Muscle of leg (tissue), 16 donors: ENCODE measurements at places on chromosomes 5 and 9. TPM values are rescaled to one million over a fixed set of nuclear protein-coding genes. Genes with fewer than 3 reads are reported as not detected.

SPATA31D4 gene
- total RNA-seq: not detected

PHF24 gene
- 0.09 TPM for total RNA-seq

TRIO gene
- 129 TPM for total RNA-seq

ADGRD2 gene
- not detected for total RNA-seq

FAM153A gene
- 0.31 TPM for total RNA-seq

SNAPC4 gene
- 3.1 TPM for total RNA-seq

ARID3C gene
- total RNA-seq: 0.09 TPM

PCDHA12 gene
- total RNA-seq: 0.09 TPM

ZNF474 gene
- total RNA-seq: 0.66 TPM

TTC23L gene
- total RNA-seq: 0.13 TPM

GBGT1 gene
- total RNA-seq: 4.6 TPM

DNA sequence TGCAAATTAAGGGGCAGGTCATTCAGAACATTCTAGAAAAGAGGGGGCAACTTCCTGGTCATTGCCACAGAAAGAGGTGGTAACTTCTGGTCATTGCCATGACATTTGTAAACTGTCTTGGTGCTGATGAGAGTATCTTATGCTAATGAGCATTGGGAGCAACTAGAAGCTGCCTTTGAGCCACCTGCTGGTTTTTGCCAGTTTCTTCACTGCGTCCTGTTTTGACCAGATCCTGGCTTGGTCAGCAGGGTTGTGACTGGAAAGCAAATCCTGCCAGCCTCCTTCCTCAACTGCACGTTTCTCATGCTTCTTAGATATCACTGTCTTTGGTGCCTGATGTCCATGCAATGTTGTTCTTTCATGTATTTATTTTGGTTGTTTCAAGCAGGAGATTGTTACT is 53.2 kb upstream of the SPATA31C2 start:
- H3K4me3 ChIP-seq: no peak overlapping the region
- H3K4me1 ChIP-seq: no peaks in the 10 kb centered on the region
- H3K27ac ChIP-seq: no peak overlapping the region
- no peak for DNase-seq
- no peaks in the 10 kb centered on the region for H3K36me3 ChIP-seq
- H3K27me3 ChIP-seq: peaks cover 3% of the 10 kb centered on the region

DNA sequence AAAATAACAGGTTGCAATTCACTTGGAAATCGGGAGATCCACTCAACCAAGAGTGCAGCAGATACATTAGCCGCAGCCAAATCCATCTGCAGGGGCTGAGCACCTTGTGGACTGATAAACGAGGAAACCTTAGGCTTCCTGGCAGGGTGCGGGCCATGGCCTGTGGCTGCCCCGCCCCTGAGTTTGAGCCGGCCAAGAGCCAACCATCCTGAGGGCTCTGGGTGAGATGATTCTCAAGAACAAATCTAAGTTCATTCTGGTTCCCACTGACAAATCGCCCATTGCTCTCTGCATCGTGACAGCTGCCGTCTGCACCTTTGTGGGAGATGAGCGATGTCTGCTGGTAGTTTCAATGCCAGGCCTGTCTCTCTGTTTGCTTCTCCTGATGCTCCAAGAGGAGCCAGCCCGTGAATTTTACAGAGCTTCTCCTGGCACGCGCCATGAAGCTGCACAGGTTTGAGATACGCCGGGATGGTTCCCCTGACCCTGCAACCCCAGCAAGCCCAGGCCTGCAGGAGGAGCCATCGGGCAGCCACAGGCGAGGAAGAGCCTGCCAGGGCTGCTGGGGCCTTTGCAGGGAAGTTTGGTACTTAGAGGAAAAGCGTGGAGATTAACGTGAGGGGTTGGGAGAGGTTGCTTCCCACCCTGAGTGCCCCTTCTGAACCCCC is 154.0 kb downstream of the OLFM1 start:
- no peaks in the 10 kb centered on the region for H3K36me3 ChIP-seq
- H3K27me3 ChIP-seq: peaks cover 6% of the 10 kb centered on the region
- H3K4me3 ChIP-seq: no peak overlapping the region
- H3K27ac ChIP-seq: peak overlapping the region; percentile 20
- DNase-seq: no peak

DNA sequence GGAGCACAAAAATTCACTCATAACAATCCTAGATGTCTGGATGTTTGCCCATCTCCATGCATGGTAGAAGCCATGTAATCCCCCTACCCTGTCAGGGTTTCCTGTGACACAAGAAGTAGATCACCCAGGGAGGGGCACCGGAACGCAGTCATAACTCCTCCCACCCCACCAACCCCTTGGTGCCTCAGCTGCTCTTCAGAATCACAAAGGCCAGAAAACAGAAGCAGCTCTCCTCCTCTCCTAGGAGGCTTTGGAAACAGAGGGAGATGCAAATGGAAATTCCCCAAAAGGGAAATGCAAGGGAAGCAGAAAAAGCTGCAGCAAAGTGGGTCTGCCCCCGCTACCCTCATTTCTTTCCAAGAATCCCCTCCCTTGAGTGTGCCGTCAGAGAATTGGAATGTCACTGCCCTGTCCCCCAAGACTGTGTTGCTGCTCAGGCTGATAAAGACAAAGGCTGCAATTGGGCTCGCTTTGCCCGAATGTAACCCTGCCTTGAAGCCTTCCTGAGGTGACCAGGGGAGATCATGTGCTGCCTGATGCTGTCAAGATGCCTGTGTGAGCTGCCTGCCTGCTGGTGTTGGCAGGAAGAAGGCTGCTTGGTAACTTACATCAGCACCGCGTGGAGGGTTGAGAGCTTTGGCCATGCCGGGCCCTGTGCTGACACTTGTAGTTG is 65.5 kb upstream of the ABCA1 start:
- DNase-seq: peak; percentile 68
- H3K36me3 ChIP-seq: no peaks in the 10 kb centered on the region
- peak overlapping the region; percentile 55 for H3K27ac ChIP-seq
- H3K4me3 ChIP-seq: no peak overlapping the region
- H3K4me1 ChIP-seq: peaks cover 28% of the 10 kb centered on the region
- H3K27me3 ChIP-seq: no peaks in the 10 kb centered on the region

- H3K4me3 ChIP-seq: peak within 1 kb of the TSS; percentile 4
- DNase-seq: peak; percentile 79
- H3K4me1 ChIP-seq: peaks cover 15% of the 10 kb centered on the region
- no peaks in the 10 kb centered on the region for H3K27me3 ChIP-seq
- peak within 1 kb of the TSS; percentile 81 for H3K27ac ChIP-seq
Measured at GRCh38 chr9:92424340-92424739, at the start of gene OMD. OMD (minus strand) TSS chr9:92424471; CDS start chr9:92417558, 6,913 bp downstream.

GRCh38 chr9:123568691-123569688 is 213.0 kb downstream of the CRB2 start:
- peak overlapping the region; percentile 0 for H3K27ac ChIP-seq
- DNase-seq: peak; percentile 89
- H3K4me1 ChIP-seq: peaks cover 15% of the 10 kb centered on the region
- H3K4me3 ChIP-seq: no peak overlapping the region

DNA sequence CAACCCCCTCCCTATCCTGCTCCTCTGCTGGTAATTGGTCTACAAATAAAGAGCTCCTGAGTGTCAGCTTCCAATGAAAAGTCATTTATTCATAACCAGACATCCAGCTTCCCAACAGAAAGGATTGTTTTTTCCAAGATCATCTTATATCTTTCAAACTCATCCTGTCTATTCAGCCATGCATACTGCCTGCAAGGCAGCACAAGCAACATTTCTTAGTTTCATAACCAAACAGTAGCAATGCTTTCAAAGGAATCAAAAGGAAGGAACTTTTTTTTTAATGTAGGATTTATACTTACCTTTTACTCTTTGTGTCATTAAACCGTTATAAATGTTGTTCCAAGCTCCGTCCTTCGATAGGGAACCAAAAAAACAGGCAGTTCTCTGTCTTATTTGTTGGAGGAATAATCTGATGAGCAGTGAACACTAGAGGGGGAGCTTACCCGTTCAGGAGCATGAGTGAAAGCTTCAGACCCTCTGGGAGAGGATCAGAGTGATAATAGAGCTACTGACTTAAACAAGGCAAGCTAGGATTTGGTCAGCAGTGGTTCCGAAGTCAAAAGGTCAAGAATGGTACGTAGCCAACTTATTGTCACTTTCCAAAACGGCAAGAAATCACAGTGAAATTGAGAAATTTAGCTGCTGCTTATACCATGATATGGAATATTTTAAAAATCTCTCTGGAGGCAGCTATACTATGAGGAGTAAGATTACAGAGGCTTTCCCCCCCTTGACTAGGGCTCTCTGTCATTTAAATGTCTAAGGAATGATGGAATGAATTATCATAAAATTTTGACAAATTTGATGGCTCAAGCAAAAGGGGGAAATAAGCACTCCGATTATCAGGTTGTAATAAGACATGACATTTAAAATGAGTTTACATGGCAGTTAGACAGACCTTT is 892.9 kb downstream of the NR2F1-AS1 start:
- no peaks in the 10 kb centered on the region for H3K27me3 ChIP-seq
- H3K36me3 ChIP-seq: no peaks in the 10 kb centered on the region
- H3K4me3 ChIP-seq: no peak overlapping the region
- peak; percentile 72 for DNase-seq
- H3K4me1 ChIP-seq: no peaks in the 10 kb centered on the region

DNA sequence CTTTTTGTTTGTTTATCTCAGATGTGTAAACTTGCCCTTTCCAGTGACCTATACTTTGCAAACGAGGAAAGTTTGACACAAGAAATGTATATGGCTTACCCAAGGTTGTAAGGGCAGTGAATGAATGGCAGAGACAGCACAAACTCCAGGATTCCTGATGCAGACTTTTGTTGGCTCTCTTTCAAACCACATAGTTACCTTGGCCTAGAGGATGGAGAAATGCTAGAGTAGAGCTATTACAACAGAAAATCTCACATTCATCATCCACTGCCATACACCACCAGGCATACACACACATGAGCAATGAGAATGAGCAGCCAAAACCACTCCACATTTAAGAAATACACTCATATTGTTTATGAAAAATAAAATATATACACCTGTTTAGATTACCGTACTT is 387.0 kb downstream of the TLR4 start:
- H3K4me3 ChIP-seq: no peak overlapping the region
- H3K4me1 ChIP-seq: no peaks in the 10 kb centered on the region
- H3K36me3 ChIP-seq: no peaks in the 10 kb centered on the region

GRCh38 chr9:34591248-34591916 is 1.9 kb upstream of the CNTFR start:
- H3K4me3 ChIP-seq: peak overlapping the region; percentile 7
- no peaks in the 10 kb centered on the region for H3K36me3 ChIP-seq
- DNase-seq: peak; percentile 90
- peak overlapping the region; percentile 9 for H3K27ac ChIP-seq
- H3K4me1 ChIP-seq: peaks cover 53% of the 10 kb centered on the region

- H3K27ac ChIP-seq: peak overlapping the region; percentile 10
- peaks cover 49% of the 10 kb centered on the region for H3K4me1 ChIP-seq
- no peak overlapping the region for H3K4me3 ChIP-seq
- DNase-seq: peak; percentile 14
- H3K27me3 ChIP-seq: peaks cover 13% of the 10 kb centered on the region
Measured at GRCh38 chr5:141493500-141494422, 4.9 kb downstream of the PCDHGC5 start.

DNA sequence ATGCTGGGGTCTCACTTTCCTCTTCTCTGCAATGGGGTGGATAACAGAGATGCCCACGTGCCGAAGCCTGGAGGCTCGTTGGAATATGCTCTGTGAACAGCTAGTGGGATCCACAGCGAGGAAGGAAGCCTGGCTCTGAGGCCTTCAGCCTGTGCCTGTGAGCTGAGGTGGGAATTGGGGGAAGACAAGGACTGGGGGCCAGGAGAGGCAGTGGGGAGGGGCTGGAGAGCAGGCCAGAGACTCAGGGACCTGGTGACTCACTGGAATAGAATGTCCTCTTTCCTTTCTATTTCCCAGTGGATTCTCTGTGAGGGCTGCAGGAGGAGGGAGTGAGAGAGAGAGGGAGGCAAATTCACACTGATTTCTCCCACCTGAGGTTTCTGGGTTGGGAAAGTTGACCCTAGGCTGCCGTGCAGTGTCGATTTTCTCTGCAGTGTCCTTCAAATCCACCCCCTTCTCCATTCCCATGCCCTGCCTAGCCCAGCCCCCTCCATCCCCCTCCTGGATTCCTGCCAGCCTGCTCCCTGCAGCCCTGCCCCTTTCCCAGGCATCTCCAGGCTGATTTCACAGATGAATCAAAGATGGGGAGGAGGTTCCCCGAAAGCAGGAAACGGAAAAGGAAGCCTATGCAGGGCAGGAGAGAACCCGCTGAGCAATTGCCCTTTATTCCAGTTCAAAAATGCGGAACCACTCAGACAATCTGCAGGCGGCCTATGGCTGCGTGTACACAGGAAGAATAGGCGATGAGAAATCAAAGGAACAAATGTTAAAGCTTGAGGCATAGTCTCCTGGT is 1.4 kb upstream of the SPAAR start:
- peak overlapping the region; percentile 95 for H3K27ac ChIP-seq

DNA sequence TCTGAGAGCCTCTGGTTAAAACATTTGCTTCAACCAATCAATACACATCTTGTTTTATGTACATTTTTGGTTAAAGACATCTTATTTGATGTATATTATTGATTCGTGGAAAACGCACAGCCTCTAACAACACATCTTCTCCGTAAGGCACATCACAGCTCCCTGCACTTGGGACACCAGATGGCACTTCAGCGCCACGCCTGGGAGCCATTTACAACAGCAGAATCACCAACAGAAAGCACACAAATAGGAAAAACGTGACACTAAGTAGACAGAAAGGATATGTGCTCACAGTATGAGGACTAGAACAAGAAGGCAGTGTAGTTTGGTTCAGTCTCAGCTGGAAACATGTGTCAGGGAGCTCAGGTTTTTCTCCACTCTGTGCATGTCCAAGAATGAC is 199.7 kb downstream of the ROR2 start:
- H3K36me3 ChIP-seq: peaks cover 2% of the 10 kb centered on the region
- no peak overlapping the region for H3K27ac ChIP-seq
- H3K4me3 ChIP-seq: no peak overlapping the region
- H3K27me3 ChIP-seq: no peaks in the 10 kb centered on the region
- H3K4me1 ChIP-seq: no peaks in the 10 kb centered on the region

DNA sequence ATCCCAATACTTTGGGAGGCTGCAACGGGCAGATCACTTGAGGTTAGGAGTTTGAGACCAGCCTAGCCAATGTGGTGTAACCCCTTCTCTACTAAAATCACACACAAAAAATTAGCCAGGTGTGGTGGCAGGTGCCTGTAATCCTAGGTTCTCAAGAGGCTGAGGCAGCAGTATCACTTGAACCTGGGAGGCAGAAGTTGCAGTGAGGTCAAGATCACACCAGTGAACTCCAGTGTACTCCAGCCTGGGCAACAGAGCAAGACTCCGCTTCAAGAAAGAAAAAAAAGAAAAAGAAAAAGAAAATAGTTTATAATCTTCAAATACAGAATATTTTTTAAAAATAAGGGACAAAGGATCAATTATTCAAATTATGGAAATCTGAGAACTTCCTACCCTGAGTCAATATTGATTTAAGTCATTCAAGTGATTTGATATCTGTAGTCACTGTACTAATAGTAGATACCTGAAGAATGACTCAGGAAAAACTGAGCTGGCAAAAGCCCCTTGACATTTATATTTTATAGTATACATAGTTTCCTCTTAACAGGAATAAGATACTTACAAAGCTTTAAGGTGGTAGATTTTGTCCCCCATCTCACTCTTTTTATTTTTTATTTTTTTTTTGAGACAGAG is 61.8 kb downstream of the PTBP3 start:
- H3K4me3 ChIP-seq: no peak overlapping the region
- no peaks in the 10 kb centered on the region for H3K27me3 ChIP-seq
- DNase-seq: no peak
- H3K27ac ChIP-seq: no peak overlapping the region

- H3K27ac ChIP-seq: no peak overlapping the region
- H3K4me1 ChIP-seq: no peaks in the 10 kb centered on the region
- no peak for DNase-seq
Measured at GRCh38 chr5:50576686-50577256, 89.7 kb upstream of the PARP8 start.
